Glomerular endothelial cell (primary cell): ENCODE measurements at places on chromosomes 2 and 18. TPM values are rescaled to one million over a fixed set of nuclear protein-coding genes. Genes with fewer than 3 reads are reported as not detected.

SCN2A gene
- total RNA-seq: 0.06 and 0.10 TPM in 2 replicates

RAB6C gene
- not detected in 2 replicates for total RNA-seq

IL1B gene
- 8.9 and 10.6 TPM in 2 replicates for total RNA-seq

PPIG gene
- total RNA-seq: 21.2 TPM in 2 replicates

DYNAP gene
- total RNA-seq: not detected in 2 replicates

PKP4 gene
- total RNA-seq: 24.8 and 48.0 TPM in 2 replicates

CYTIP gene
- total RNA-seq: 0.82 and 3.6 TPM in 2 replicates

ARHGAP25 gene
- 24.9 and 32.2 TPM in 2 replicates for total RNA-seq

RAPGEF4 gene
- 4.5 and 5.1 TPM in 2 replicates for total RNA-seq

ZNF804A gene
- total RNA-seq: 0.82 TPM in 1 of 2 replicates, not detected in the other

SH3BP4 gene
- total RNA-seq: 62.5 and 70.5 TPM in 2 replicates

NAT8 gene
- not detected in 2 replicates for total RNA-seq

SOX11 gene
- 12.1 and 12.7 TPM in 2 replicates for total RNA-seq

RAB17 gene
- 0.39 and 1.5 TPM in 2 replicates for total RNA-seq

ABCG5 gene
- not detected in 2 replicates for total RNA-seq

HRH4 gene
- total RNA-seq: not detected in 2 replicates

ELOA2 gene
- total RNA-seq: not detected in 2 replicates

ANKRD29 gene
- total RNA-seq: 0.24 and 0.58 TPM in 2 replicates

CCDC141 gene
- 0.06 TPM in 1 of 2 replicates, not detected in the other for total RNA-seq

ATP6V1B1 gene
- not detected in 2 replicates for total RNA-seq

FOXI3 gene
- total RNA-seq: not detected in 2 replicates

TLX2 gene
- not detected in 2 replicates for total RNA-seq

SPRED2 gene
- 11.9 and 14.6 TPM in 2 replicates for total RNA-seq

IL1A gene
- total RNA-seq: 3.9 and 4.5 TPM in 2 replicates

DYSF gene
- total RNA-seq: 300 and 435 TPM in 2 replicates

ZNF407 gene
- 9.7 and 14.3 TPM in 2 replicates for total RNA-seq

IL36RN gene
- total RNA-seq: not detected in 2 replicates

FOXD4L1 gene
- total RNA-seq: 0.05 TPM in 1 of 2 replicates, not detected in the other

GAD1 gene
- total RNA-seq: 0.35 TPM in 1 of 2 replicates, not detected in the other

CFAP221 gene
- total RNA-seq: 1.1 and 3.1 TPM in 2 replicates

LYPD6B gene
- total RNA-seq: 0.53 and 1.3 TPM in 2 replicates

LYPD1 gene
- 18.8 and 29.2 TPM in 2 replicates for total RNA-seq

SPATA3 gene
- not detected in 2 replicates for total RNA-seq

THSD7B gene
- not detected in 2 replicates for total RNA-seq

SERPINB4 gene
- not detected in 2 replicates for total RNA-seq

MAL gene
- 3.1 TPM in 1 of 2 replicates, not detected in the other for total RNA-seq

STRADB gene
- 17.0 and 25.0 TPM in 2 replicates for total RNA-seq

PROKR1 gene
- not detected in 2 replicates for total RNA-seq

UCN gene
- 1.4 TPM in 1 of 2 replicates, not detected in the other for total RNA-seq

SATB2 gene
- total RNA-seq: 2.6 and 5.0 TPM in 2 replicates

FAM124B gene
- total RNA-seq: 50.3 and 156 TPM in 2 replicates

CHRNG gene
- total RNA-seq: not detected in 2 replicates

FBXO41 gene
- total RNA-seq: 2.3 and 2.9 TPM in 2 replicates

RGPD6 gene
- total RNA-seq: 4.2 and 17.6 TPM in 2 replicates

RND3 gene
- 75.2 and 101 TPM in 2 replicates for total RNA-seq

SCN9A gene
- 9.3 and 10.0 TPM in 2 replicates for total RNA-seq

DSC1 gene
- total RNA-seq: not detected in 2 replicates

SPEG gene
- total RNA-seq: 1.6 and 1.7 TPM in 2 replicates

RBM43 gene
- total RNA-seq: 5.6 and 6.3 TPM in 2 replicates

PDK1 gene
- 6.4 and 10.0 TPM in 2 replicates for total RNA-seq

ANKZF1 gene
- total RNA-seq: 19.1 and 32.2 TPM in 2 replicates

DCDC2C gene
- total RNA-seq: not detected in 2 replicates

BBS5 gene
- total RNA-seq: 3.0 and 5.5 TPM in 2 replicates

FRZB gene
- 0.05 TPM in 1 of 2 replicates, not detected in the other for total RNA-seq

AFF3 gene
- 4.6 and 5.8 TPM in 2 replicates for total RNA-seq
